ENCODE measurements at places on chromosomes 16 and 17.

DNA sequence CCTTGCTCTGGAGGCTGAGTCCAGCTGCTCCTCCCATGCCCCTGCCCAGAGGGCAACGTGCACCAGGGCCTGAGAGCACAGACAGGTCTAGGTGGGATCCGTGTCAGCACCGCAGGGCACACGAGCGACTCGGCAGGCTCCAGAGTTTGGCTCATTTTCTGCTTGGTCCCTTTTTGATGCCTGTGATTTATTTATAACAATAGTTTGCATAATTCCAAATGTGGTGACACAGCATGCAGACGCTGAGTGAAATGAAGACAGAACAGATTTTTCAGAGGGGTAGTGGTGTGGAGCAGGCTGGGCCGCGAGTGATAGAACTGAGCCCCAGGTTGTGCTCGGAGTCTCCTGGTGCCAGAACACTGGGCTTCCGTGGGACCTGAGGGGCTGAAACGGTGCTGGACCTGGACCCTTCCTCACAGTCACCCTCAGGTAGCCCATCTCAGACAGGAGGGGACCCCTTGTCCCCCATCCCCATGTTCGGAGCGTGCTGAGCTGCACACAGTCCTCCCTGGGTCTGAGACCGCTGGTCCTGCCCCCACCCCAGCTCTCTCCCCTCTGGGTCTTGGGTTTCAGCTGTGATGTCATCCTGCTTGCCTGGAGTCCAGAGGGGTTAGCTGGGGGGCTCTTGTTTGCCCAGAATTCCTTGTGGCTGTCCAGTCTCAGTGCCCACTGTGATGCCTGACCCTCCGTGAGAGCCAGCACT, 95.9 kb downstream of the METRNL start:
- no peak for DNase-seq

DNA sequence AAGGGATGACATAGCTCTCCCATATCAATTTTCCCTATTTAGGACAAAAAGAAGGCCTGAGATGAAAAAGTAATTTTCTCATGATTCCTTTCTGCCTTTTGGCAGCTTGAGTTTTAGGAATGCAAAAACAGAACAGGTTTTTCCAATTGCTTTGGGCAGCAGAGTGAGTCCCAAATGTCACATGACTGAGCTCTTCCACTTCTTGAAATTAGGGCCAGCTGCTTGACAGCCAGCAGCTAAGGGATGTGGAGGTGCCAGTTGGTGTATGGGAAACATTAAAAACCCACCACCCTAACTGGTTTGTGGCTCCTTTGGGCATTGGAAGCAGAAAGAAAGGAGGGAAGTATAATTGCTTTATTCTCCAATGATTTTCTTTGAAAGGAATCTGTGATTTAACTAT, 133.8 kb upstream of the FAM20A start:
- DNase-seq = no peak

- no peak for DNase-seq
Observed at GRCh38 chr16:82895843-82896242, 269.1 kb downstream of the CDH13 start.

DNA sequence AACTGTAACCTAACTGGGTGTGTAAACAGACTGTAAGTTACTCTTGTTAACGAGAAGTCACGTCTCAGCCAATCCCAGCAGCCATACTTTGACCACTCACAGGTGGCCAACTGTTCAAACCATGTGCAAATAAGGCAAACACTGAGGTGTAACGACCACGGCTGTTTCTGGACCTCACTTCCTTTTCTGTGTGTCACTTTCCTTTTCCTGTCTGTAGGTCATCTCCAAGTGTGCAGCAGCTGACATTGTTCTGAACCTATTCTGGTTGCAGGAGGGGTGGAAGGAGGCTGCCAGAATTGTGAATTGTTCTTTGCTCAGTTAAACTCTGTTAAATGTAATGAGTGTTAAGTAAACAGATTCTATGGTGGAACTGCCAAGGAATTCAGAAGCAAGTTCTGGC, 627.4 kb downstream of the KCNJ2 start:
- no peak for DNase-seq

DNA sequence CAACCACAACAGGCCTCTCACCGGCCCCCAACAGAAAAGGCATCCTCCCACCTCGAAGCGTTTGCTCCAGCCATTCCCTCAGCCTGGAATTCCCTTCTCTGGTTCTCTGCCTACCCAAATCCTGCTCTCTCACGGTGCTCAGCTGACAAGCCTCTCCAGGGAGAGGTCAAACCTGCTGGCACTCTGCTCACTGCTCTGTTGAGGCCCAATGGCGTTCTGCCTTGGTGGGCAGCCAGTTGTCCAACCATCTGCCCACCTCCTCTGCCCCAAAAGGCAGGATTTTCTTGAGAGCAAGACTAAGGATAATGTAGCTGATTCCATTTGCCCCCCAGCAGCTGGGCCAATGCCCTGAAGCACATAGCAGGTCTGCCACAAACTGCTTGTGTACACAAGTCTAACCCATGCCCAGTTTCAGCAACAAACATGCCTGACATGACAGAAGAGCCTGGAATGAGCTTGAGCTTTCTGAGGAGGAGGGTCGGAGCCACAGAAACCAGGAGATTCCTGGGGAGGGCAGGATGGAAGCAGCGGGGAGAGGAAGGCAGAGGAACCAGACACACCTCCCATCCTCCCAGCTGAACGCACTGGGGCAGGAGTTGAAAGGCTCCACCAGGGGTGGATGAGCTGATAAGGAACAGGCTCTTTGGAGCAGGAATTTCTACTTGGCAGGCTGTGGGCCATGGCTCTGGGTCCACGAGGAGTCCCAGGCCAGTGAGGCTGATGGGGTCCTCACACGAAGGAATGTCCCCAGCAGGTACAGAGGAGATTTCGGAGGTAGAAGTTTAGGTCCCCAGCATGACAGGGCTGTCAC, 23.9 kb downstream of the ARHGAP27 start:
- DNase-seq = no peak

GRCh38 chr16:25031132-25031440, 15.9 kb upstream of the ARHGAP17 start:
- no peak for DNase-seq

GRCh38 chr17:61152898-61153297, 246.7 kb upstream of the TBX2 start:
- DNase-seq = no peak

GRCh38 chr17:29800457-29800856, 129.6 kb downstream of the SSH2 start:
- DNase-seq = no peak

DNA sequence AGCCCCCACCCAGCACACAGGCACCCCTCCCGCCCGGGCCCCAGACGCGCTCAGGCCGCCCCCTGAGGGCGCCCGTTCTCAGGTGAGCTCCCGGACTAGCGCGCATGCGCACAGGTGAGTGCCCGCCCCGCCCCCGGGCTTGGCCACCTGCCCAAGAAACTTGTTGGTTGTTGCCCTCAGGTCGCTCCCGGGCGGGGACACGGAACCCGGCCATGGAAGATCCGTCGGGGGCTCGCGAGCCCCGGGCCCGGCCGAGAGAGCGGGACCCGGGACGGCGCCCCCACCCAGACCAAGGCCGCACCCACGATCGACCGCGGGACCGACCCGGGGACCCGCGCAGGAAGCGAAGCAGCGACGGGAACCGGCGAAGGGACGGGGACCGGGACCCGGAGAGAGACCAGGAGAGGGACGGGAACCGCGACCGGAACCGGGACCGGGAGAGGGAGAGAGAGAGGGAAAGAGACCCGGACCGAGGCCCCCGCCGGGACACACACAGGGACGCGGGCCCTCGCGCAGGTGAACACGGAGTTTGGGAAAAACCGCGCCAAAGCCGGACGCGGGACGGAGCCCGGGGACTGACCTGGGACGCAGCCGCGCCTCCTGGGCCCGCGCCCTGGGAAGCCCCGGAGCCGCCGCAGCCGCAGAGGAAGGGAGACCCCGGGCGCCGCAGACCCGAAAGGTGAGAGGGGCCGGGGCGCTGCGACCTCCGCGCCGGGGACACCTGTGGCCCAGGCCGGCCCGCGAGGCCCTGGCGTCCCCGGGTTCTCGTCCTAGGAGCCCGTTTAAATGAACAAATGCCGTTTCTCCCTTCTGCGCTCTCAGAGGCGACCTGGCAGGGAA, at the start of gene MARVELD3:
Gene MARVELD3 (plus strand): TSS at position 167 of the 840 bp plus-strand sequence. CDS start 46 bp downstream, at position 213.
- DNase-seq = no peak

DNA sequence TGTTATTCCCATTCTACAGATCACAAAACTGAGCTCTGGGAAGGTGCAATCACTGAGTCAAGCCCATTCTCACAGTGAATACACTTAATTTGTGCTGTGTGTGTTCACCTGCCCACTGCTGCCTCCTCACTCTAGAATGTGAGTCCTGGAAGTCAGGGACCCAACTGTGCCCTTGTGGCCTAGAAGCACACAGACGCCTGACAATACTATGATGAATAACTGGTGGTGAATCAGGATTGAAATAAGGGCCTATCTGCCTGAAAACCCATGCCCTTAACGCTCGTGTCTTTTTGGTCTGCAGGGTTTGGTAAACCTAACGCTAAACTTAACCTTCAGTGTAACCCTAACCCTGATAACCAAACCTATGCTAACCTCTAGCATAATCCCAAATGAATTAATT, 80.3 kb downstream of the ZNF423 start:
- DNase-seq = no peak

DNA sequence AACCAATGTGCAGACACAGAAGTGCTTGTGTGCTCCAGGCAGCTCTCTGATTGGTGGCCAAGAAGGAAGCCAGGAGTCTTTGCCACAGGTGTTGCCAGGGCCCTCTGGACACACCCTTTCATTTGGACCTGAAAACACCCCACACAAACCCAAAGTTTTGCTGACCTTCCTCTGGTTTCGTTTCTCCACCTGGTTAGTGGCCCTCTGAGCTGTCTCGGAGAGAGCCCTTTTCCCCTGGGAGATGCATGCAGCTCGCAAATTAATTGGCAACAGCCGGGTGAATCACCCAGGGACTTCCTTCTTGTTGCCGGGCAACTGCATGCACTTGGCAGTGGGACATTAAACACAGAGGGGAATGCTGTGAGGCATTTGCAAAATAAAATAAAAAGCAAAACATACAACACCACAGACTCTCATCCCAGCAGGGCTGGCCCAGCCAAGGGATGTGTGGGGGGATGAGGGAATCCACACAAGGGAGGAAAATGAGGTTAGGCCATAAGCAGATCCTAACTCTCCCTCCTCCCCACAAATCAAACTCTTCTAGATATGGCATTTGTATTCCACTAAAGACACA, 286.6 kb downstream of the SOX9 start:
- DNase-seq = no peak

- no peak for DNase-seq
Observed at GRCh38 chr17:13209081-13209480, 191.3 kb upstream of the ELAC2 start.

DNA sequence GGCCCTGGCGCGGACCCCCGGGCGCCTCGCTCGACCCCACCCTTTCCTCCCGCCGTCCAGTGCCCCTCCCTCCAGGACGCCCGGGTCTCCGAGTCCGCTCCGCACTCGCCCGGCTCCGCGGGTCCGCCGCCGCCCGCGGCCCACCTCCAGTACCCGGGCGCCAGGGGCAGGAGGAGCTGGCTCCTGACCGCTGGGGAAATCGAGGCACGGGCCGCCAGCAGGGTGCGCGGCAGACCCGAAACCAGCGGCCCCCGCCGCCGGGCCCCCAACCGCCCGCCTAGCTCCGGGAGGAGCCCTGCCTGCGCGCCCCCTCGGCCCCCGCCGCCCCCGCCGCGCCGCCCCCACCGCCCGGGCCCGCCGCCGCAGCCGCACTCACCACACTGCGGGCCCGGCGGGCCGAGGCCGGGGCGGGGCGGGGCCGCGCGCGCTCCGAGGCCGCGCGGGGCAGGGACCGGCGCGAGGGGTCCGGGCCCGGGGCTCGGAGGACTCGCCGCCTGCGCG, 333 bp downstream of the MAFG start:
- DNase-seq = no peak

DNA sequence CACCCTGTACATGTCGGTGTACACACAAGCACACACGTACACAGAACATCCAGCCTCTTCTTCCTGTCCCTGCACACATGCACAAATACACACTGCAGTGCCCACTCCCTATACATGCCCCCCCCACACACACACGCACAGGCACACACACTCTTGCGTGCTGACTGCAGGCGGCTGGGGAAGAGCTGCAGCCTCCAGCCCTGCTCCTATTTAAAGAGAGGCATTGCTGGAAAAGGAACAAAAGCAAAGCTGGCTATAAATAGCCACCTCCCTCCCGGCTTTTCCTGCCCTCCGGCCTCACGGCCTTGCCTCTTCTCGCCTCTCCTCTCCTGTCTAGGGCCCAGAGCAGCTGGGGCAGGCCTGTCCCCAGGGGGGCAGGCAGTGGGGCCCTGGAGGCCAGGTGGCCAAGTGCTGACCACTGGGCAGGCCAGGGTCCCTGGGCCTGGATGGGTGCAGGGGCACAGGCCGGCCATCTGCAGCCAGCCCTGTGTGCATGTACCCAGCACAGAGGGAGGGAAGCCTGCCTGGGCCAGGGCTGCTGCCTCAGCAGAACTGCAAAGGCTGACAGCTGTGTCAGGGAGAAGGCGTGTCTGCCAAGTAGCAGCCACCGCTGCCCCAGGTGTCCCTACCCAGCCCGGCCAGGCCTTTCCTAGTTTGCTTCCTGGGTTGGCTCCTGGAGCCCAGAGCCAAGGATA, 25.4 kb downstream of the RTN4RL1 start:
- DNase-seq = no peak

DNA sequence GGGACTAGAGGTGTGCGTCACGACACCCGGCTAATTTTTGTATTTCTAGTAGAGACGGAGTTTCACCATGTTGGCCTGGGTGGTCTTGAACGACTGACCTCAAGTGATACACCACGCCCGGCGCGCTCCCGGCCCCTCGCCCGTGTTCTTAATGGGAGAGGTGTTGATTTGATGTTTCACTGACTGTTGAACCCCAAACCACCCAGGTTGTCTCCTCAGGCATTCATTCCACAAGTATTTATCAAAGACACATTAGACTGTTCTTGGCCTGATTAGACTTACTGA, 1.4 kb downstream of the CENPN start:
- DNase-seq = no peak

GRCh38 chr16:86625821-86626220, 47.5 kb downstream of the FOXL1 start:
- no peak for DNase-seq

DNA sequence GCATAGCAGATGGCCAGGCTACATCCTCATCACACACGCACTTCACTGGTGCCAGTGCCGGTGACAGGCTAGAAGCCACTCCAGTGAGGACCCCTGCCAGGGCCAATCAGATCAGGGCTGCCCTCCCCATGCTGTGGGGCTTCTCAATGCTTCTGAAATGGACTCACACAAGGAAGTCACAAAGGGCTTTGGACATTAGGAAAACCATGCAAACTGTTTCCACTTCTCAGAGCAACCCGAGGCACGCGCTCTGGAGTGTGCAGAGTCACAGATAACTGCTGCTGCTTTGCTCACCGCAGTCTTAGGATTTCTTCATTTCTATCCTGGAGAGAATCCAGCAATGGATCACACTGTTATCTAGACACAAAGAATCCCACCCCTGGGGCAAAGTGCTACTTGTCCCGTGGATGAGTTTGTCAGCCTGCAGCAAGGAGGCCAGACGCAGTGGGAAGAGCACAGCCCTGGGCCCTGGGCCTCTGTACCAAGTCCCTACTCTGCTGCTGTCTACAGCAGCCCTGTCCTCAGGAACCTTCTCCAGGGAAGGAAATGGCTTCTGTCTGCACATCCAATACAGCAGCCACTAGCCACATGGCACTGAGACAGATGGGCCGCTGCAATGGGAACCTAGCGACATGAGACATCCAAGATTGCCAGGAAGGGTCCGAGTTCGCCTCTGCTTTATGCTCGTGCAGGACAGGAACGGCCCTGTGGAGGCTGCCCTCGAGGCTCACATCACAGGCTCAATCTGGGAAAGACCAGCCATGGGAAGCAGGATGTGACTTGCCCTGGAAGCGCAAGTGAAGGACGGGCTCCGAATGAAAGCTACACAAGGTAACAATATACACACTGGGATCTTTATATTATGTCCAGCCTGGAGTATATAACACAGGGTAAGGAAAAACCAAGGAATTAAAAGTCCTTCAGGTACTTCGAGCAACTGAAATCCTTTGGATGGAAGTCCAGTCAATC, 169.3 kb downstream of the ZFHX3 start:
- DNase-seq = peak; percentile 23

All from inflammatory macrophage treated with lipopolysaccharide for 4 hours (primary cell).